ENCODE measurements at places on chromosomes 16 and 17.

DNA sequence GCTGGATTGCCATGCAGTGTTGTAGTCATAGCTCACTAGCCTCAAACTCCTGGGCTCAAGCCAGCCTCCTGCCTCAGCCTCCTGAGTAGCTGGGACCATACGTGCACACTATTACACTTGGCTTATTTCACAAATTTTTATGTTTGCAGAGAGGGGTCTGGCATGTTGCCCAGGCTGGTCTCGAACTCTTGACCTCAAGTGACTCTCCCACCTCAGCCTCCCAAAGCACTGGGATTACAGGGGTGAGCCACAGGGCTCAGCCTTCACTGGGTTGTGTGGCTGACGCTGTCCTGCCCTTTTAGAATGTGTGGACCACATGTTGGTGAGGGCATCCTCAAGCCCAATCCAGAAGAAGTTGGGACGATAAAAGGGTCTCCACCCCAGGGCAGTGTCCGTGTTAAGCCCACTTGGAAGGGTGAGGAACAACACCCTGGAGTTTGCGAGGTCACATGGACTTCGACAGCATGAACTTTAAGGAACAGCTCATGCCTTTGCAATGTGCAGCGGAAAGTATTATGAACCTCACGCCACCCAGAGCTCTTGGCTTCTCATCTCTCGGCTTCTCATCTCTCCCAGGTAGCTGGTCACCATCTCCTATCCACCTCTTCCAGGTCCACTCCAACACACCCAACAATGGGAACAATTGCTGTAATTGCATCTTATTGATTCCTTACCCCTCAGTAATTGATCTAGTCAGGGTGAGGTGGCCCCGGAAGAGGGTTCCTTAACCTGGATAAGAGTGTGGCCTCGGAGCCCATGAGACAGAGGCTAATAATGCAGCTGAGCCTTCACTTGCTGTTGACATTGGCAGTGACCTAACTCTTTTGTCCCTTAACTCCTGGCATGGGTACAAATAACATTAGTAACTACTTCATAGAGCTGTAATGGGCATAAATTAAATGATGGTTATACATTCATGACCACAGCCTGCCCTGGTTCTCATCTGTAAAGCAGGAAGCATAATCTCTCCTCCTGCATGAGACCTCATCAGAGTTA lies 6.7 kb downstream of the FOXL1 start:
- no peak for DNase-seq

DNA sequence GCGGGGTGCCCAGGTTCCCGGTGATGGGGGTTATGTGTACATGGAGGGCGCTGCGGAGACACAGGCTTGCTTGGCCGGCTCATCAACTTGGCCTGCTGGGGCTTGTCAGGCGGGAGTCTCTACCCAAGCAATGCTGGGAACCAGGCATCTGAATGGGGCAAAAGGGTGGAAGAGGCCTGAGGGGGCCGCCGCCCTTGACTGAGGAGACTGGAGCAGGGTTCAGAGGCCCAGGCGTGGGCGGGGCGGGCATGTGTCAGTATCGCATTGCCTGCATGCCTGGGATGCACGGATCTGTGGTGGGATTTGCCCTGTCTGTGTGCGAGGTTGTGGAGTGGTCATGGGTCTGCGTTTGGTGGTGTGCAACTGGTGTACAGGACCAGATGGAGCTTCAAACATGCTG lies 21.1 kb downstream of the ARHGAP23 start:
- DNase-seq: no peak

DNA sequence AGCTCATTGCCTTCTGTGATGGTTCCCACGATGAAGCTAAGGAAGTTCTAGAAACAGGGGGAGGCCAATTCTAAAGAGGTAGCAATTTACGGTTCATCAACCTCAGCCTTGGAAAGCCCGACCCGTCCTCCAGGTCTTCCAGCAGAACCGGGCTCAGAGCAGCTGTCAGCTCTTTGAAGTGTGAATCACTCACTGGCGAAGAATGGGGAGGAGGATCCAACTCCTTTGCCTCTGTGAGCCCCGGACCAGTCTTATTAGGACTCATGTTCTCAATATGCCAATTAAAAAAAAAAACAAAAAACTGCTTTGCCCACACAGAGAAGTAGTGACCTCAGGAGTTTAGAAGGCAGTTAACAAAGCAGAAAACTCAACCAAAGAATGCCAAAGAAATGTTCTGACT lies 31.4 kb downstream of the STX8 start:
- DNase-seq: no peak

DNA sequence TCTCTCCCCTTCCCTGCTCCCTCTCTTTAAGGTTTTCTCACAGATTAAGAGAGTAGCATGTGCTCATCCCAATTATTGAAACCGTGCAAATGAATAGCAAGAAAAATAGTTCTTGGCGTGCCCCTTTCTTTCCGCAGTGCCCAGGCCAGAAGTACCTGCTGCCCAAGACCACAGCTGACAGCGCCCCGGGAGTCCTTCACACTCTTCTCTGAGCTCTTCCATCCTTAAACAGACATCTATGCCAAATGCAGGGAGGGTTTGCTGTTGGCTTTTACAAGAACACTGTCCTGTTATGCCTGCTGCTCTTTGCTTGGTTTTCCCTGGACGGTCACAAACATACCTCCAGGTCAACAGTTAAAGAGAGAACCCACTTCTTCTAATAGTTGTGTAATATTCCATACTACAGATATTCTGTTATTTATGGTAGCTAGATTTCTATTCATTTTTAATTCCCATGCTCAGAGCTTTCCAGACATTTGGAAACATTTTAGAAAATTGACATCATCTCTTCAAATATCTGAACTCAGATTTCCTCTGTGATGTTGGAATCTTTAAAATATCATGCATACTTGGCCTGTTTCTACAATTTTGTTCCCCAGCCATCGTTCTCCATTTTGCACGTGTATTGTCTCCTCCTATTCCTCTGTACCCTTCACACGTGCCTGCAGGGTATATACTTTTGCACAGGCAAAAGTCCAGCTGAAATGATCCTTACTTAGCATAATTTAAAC lies 416.7 kb downstream of the WWOX start:
- DNase-seq: no peak

DNA sequence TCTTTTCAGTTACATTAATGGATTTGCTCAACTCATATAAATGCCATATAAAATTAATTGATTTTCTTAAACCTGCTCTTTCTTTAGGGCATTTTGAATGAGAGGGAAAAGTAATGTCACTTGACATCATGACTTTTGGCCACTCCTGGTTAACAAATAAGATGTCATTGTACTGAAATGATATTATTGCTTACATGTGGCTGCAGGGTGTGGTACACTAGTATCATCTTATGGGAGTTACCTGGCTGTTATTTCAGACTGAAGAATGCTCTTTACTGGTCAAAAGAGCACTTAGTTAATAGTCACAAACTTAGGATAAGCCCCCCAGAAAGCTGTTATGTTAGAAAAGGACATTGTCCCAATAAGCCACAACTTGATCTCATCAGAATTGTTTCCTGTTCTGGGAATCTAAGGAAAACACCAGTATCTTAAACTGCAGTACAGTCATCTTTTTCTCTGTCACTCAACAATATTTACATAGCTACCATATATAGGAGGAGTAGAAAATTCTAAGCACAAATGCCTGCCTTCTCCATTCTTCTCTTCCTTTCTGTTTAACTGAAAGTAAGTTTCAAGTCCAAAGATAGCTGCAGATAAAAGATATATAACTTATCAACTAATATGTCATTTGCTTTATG lies 53.9 kb upstream of the MRC2 start:
- DNase-seq: no peak
